ENCODE measurements at places on chromosomes 16 and 17.

DNA sequence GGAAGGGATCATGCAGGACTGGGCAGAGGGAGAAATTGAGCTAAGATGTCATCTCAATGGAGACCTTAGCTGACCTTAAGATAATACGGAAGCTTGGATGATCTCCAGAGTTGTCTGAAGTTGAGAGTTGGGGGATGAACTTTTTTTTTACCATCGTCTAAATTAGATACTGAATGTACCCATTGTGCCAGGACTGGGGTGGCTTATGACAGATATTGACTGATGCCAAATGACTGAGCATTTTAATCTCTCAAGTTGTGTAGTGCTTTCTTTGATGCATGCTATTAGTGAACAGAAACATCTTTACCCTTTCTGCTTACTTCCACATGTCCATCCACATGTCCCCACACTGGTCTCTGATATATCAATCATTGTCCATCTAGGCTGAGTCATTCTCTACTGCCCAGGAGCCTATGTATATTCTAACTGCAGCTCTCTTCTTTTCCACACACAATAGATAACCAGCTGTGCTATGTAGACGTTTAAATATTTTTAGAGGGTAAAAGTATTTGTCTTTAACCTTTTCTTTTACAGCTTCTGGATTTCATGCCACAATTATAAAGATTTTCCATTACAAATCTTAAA, 60.2 kb upstream of the ZKSCAN2 start:
- no peak for DNase-seq

DNA sequence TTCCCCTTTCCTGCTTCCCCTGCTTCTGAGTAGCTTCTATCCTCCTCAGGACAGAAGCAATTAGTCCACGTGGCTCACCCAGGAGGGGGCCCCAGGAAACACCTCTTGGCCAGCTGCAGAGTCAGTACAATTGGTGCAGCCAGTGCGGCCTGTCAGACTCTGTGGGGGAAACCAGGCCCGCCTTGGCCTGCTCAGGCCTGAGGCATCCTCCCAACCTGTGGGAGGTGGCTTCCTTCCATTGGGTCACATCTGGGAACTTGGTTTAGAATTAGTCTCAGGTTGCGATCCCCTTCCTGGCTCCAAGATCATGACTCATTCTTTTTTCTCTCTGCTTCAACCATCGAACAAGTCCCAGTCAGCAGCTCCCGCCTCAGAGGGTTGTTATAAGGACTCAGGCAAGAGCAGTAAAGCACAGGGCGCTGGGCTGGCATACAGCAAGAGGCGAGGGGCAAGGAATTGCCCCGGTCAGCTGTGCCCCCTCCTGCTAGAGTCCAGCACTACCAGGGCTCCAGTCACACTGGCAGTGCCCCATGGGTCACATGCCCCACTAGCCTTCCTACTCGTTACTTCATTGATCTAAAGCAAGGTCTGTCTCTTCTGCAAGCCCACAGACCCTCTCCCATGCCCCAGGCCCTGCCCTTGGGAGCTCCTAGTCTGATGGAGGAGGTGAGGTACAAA, 8.1 kb upstream of the EPX start:
- DNase-seq = no peak

- no peak for DNase-seq
Measured at GRCh38 chr17:41917679-41918313, 955 bp downstream of the ACLY start.

DNA sequence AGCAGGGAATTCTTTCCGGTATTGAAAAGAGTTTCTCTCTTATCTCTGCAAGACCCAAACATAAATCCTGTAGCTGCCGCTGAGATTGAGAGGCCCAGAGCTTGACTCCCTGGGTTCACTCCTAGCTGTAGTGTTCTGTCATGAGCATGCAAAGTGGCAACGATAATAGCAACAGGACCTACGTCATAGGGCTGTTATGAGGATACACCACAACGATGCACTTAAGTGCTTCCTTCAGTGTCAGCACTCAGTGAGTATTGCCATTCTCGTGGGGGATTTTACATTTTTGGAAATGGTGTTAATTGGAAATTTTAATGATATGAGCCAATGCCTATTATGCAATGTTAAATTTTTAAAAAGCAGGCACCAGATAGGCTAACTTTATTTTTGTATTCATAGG, 199.8 kb downstream of the CYLD start:
- no peak for DNase-seq

DNA sequence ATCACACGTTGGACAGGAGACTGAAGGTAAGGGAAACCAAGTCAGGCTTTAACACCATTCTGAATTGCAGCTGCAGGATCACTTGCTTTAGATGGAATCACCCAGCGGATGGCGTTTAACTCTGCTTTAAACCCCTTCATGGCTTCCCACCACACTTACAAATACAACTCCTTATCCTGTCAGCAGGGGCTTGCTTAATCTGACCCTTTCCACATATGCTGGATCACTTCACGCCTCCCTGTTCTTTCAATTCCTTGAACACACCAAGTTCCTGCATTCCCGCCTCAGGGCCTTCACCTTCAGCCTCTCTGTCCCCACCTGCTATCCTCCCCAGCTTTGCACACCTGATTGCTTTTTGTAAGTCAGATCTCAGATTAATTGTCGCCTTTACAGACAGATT, 442.2 kb downstream of the MAF start:
- no peak for DNase-seq

DNA sequence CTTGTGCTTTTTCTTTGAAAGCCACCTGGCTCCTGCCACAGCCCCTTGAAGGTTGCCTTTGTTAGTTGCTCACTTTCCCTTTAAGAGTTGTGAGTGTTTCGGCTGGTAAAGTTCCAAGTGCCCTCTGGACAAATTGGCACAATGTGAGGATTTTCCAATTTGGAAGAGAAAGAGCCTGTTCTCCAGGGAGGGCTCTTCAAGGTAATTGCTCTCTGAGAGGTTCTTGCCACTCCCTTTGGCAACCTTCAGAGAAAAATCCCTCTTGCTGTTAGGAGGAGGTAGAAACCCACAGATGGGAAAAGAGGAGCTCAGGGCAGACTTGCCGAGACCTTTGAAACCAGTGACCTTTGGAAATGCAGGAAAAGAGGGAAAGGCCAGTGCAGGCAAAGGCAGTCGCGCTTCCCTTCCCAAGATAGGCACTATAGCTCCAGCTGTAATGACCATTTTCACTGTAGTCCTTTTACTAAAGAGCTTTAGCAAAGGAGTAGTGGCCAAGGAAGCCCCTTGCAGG, 49.0 kb upstream of the AKAP1 start:
- peak; percentile 30 for DNase-seq

DNA sequence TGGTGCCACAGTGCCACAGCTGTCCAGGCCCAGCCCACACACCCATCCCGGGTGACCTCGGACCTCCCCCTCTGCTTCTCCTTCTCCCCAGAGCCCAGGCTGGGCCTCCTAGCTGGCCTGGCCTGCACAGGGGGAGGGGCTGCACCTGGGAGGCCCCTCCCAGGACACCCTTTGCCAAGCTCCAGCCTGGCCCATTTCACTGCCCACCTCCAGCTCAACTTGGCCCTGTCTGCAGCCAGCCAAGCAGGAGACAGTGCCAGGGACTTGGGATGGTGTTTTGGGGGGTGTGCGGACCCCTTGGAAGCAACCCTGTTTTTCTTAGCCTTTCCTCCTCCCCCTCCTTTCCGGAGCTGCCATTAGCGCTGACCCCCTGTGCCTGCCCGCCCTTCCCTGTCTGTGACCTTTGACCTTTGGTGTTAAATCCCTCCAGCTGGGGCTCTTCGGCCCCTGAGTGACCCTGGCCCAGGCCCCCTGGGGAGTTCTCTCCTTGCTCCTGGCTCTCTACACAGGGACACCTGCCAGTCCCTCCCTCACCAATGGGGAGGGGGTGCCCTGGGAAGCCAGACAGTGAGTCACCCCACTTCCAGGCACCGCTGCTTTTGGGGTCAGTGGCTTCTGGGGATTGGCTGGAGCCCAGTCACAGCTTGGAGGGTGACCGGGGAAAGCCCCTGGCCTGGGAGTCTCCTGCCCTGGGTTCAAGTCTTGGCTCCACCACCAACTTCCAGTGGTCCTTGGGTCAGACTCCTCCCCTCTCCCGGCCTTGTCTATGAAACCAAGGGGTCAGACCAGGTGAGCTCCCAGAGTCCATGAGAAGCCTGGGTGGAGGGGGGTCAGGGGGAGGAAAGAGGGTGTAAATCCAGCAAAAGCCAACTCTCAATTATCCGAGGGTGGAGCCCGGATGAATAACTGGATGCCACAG, 1.9 kb downstream of the GLIS2 start:
- no peak for DNase-seq

GRCh38 chr16:12178251-12178990, 201.9 kb downstream of the SNX29 start:
- DNase-seq = no peak

DNA sequence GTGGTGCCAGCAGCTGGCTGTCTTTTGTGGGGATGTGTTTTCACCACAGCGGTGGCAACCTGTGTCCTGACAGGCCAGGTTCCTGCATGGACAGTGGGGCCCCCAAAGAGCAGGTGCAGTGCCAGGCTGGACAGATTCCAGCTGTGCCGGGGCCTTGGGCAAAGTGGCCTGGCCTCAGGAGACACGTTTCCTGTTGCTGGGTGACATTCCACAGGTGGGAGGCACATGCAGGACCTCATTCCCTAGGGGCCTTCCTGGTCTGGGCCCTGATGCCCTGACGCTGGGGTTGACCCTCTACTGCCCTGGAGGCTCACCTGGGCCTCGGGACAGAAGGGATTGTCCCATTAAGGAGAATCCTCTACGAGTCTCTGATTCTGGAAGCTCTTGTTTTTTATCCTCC, 182.4 kb downstream of the RAB11FIP4 start:
- DNase-seq = no peak

DNA sequence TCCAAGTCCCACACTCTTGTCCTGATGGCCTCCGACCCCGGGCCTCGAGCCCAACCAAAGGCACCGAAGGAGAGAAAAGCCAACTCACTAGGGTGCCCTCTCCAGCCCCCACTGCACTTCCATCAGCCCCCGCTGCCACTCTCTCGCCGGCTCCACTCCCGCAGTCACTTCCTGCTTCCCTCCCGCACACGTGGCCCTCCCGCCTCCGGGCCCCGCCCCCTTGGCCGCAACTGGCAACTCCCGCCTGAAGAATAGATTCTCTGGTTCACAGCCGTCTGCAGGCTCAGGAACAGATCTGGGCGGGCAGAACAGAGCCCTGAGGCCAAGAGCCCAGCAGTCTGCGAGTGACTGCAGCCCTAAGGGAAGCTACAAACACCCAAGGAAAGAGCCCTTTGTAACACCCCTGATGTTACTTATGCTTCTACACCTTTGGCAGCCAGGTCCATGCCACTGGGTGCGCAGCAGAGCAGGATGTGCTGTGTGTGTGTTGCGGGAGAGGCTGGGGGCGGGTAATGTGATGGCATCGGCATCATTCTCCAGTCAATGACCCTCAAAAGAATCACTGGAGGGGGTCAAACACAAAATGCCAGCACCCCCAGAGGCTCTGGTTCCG, at the start of gene SLC39A11:
TSS of gene SLC39A11 (minus strand) at position 166 of the 613 bp plus-strand sequence. CDS start 3,924 bp downstream, outside the sequence.
- peak; percentile 85 for DNase-seq

DNA sequence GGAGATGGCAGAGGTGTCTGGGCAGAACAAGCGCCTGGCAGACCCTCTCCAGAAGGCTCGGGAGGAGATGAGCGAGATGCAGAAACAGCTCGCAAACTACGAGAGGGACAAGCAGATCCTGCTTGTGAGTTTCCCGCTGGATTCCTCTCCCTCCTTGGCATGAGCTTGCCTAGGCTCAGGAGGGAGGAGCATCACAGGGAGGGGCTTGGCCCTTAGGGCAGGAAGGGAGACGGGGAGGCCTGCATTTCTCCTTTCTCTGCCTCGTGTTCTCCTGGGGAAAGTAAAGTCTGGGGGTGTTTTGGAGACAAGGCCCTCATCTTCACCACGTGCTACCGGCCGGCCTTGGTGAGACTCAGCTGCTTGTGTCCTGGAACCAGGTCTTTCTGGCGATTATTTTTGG, 18.0 kb upstream of the DBNDD1 start:
- DNase-seq = no peak

DNA sequence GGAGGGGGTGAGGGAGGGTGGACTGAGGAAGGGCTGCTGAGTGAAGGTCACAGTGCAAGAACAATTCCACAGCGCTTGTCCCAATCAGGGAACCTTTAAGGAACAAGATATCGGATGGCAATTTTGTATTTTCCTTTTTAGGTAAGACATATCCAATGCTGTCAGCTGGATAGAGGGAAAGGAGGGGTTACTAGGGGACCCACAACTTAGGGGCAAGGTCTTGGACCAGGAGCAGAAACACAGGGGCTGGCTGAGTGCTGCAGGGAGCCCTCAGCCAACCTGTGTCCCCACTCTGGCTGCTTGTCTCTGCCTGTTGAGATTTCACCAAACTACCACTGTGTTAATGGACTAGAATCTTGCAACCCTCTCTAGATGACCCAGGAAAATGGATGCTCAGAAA, 47.6 kb downstream of the AKAP1 start:
- no peak for DNase-seq
